ENCODE measurements at places on chromosomes 5 and 9.

DNA sequence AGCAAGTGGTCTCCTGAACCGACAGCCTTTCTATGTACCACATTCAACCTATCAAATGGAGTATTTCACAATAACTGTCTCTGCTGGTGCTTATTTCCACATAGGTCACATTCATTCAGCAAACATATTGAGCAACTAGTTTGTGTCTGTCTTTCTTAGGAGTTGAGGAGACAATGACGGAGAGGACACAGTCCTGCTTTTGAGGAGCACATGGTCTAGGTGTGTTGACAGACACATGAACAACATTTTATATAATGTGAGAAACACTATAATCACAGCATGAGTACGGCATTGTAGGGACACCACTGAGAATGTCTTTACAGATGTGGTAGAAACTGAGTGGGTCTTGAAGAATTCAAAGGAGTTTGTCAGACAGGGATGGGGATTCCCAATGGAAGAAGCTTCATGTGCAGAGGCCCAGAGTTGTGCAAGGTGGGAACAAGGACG, 28.5 kb downstream of the NFIL3 start:
- no peak for DNase-seq

DNA sequence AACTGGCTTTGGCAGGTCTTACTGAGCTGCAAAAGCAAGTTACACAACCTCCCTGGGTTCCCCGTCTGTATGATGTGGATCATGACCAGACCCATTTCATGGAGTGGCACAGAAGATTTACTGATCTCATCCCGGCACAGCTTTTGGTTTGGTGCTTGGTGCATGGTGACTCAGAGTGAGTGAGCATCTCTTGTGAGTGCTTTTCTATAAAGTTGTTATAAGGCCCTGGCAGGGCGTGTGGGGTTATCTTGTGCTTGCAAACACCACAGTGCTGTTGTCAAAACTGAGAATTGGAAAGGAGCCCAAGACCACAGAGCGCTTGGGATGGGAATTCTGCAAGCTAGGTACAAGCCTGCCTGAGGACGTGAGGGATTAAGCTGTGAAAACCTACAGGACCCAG, 425.2 kb downstream of the GADD45G start:
- no peak for DNase-seq

DNA sequence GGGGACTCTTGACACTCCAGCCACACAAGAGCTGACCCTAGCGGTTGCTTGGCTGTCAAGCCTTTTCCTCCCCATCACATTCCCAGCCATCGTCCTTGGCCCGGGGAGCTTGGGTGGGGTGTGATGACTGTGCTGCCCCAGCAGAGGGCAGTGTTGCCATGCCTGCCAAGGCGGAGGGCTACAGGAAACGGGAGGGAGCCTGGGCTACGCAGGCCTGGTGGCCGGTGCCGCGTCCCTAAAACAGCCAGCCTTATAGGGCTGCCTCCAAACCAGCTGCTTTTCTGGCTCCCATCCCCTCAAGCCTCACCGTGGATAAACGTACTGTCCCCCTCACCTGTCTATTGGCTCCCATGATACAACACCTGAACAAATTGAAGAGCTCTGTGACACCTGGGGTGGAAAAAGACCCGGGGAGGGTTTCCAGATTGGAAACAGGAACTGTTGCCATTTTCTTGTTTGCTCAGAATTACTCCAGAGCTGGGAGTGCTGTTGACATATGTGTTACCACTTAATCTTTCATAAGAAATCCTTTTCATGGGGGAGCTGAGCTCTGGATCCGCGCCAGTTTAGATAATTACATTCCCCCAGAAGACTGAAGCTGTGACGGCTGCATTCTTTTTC, 72.8 kb upstream of the ASTN2 start:
- DNase-seq = peak; percentile 95

DNA sequence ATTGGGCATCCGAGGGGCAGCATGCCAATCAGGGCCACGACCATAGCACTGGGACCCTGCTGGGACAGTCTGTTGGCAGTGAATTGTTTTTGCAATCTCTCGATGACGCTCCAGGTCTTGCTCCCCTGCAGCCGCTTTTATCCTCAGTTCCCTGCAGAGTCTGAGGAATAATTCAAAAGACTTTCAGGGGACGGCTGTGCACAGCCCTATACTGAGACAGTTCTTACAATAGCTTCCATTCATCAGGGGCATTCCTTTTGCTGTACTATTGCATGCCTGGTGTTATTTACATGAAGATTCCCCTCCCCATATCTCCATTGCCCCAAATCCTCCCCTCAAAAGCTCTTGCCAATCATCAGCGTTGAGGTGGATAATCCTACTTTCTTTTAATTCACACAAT, 163.3 kb upstream of the WWC1 start:
- no peak for DNase-seq

GRCh38 chr9:119961774-119962424, 592.7 kb upstream of the BRINP1 start:
- no peak for DNase-seq

DNA sequence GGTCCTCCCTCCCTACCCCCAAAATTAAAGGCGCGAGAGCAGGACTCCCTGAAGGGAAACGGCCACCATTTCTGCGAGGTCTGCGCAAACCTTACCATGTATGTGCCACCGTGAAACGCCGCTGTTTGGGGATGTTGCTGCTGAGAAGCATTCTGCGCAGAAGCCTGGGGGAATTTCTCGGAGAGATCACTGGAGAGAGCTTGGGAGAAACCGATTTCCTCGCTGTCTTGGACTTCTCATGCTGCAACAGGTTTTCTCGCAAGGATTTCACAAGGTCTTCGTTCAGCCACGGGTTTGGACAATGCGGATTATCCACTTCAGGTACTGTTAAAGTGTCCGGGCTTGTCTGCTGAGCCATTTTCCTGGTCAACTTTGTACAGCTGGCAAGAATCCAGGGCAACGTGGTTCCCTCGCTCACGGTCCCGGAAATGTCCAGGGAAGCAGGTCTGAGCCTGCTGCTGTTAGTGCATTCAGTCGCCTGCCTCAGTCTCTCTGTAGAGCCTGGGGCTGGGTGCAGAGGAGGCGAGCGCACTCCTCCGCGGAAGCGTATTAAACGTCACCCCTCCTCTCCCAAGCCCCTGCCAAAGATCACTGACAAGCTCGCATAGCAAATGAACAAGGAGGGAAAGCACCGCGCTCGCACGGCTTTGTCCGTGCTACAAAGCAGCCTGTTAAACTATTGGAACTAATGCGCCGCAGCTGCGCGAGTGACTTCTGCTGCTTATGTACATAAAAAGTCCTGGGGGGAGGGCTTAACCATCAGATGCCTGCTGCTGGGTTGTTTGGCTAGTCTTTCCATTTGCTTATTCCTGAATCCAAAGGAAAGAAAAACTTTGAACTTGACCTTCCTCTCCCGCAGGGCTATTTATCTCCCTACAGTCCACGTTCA, 125.1 kb downstream of the PDE4D start:
- peak; percentile 94 for DNase-seq

DNA sequence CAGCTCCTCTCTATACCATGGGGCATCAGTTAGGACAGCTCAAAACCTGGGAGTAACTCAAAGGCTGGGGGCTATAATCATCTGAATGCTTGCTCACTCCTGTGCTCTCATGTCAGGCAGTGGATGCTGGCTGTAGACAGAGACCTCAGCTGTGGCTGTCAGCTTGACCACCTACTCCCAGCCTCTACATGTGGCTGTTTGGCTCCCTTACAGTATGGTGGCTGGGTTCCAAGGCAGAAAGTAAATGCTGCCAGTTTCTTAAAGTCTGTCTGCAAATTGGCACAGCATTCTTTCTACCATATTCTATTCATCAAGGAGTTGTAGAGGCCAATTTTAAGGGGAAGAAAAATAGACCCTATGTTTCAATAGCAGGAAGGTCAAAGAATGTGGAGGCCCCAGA, 66.9 kb downstream of the TMC1 start:
- DNase-seq = no peak

GRCh38 chr9:132833550-132834121, 44.4 kb downstream of the AK8 start:
- DNase-seq = no peak

DNA sequence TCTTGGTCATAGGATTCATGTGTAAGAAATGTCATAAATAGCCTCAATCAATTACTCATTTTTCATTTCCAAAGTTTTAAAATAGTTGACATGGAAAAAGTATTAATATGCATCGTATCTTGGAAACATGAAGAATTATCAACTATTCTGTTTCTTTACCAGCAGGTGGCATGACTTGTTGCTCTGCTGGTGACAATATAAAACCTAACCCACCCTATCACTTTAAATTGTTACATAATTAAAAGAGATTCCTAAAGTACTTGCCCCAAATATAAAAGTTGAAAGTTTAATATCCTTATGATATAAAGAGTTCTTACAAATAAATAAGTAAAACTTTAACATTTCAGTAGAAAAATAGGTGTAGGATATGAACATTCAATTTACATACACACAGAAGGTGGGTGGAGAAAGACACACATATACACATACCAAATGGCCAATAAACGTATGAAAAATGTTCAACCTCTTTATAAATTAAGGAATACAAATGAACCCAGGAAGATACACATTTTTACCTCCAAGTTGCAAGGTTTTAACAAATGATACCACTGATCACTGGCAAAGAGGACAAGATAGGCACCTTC, 30.6 kb downstream of the MAP1B start:
- no peak for DNase-seq

DNA sequence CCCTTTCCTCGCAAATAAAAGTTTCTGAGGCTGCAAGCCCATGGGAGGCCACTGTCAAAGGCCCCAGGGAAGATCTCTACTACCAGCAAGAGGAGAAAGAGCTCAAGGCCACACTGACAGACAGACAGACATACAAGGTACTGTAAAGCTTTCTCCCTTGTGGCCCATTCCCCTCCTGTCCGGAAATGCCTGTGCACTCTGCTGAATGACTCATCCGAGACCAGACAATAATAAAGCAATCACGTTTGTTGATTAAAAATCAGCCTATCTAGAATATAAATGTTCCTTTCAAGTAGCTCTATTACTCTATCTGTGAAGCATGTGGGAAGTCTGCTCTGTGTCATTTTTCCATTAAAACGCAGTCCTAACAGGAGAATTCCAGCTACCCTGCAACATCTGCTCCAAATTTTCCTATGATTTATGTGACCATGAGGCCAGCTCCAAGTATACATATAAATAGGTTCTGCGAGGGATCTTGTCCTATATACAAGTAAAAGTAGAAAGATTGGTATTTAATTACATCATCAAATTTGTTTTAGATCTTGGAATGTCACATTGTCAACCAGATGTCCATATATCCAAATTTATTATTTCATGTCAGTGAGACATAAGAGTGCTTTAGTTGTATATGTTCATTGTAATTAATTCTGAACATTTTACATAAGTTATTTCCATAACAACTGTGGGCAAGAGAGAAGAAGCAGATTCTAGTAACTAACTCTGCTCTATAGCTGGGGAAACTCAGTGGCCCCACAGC, 34.7 kb upstream of the TGFBI start:
- no peak for DNase-seq

- no peak for DNase-seq
Measured at GRCh38 chr9:3906437-3907213, 380.8 kb upstream of the RFX3 start.

- DNase-seq = no peak
Measured at GRCh38 chr9:117335837-117336433, 78.9 kb downstream of the ASTN2 start.

DNA sequence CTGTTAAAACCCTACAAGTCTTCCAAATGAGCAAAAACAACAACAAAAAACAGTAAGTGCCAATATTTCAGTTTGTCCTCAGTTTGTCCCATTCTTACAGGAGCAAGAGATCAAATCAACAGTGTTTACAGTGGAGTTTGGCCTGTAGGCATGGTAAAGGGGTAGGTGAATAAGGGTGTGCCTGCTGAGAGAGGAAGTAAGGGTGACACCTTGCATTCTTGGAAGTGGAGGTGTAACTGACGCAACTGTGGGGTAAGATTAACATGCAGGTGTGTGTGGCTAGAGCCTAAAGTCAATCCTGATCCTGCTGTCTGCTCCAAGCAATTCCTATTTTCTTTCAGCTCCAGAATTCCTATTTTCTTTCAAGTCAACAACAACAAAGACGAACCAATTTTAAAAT, 43.4 kb downstream of the PFDN1 start:
- DNase-seq = no peak

DNA sequence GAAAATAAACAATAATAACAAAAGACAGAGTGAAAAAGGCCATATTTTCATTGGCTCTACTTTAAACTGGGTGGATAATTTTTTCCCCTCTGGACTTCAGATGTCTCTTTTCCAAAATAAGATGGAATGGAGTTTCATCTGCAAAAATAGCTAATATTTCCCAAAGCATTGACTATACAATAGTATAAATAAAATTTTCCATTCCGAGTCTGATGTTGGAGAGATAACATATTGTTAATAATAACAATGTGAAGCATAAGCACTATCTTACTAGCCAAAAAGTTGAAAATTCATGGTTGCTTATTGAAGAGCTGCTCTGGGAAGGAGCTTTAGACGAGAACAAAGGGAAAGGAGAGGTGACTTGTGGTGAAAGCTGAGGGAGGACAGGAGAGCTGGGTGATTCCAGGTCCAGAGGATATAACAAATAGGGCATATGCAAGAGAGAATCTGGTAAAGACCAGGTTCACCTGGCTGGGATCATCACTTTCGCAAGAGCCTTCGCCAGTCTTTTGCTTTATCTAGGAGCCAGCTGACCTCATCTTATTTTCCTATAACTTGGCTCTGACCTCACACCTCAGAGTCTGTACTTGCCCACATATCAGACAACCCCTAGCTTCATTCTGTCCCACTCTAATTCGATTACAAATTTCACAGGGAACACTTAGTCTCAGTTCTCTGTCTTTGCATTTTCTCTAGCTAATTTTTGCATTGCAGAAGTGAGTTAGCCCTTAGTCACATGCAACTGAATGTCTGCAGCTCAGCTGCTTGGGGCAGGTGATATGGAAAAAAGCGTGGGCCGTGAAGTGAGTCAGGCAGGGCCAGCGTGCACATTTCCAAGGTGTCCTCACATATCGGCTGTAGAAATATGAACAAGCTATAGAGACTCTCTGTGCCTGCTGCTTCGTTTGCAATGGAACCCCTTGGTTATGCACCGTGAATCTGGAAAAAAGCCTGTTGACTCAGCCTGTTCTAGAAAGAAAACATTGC, 7.6 kb upstream of the ZNF474 start:
- no peak for DNase-seq

DNA sequence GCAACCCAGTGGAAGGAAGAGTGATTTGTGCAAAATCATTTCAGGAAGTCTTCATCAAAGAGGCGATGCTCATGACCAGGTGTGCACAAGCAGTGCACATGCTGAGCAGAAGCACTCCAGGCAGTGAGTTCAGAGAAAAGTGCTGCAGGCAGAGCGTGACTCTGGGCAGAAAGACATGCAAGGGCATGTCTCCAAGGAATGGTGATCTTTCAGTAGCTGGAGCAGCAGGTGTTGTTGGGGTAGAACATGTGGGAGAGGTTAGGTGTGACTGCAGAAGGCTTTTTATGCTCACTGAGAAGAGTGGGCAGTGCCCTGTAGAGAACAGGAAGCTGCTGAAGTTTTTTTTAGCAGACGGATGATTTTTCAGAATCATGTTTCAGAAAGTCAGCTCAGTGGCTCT, 545.4 kb upstream of the TLE4 start:
- peak; percentile 21 for DNase-seq

- DNase-seq = no peak
Measured at GRCh38 chr5:773517-774264, 10.8 kb downstream of the ZDHHC11B start.

- DNase-seq = no peak
Measured at GRCh38 chr5:109388407-109388806, 21.4 kb downstream of the PJA2 start.

- no peak for DNase-seq
Measured at GRCh38 chr5:14245132-14245925, 102.2 kb downstream of the TRIO start.
